Activated gamma-delta T cell treated with anti-CD3 and anti-CD28 coated beads, Interleukin-2, amount 50 U/mL, for 16 hours (primary cell): ENCODE measurements at places on chromosomes 4 and X.

DNA sequence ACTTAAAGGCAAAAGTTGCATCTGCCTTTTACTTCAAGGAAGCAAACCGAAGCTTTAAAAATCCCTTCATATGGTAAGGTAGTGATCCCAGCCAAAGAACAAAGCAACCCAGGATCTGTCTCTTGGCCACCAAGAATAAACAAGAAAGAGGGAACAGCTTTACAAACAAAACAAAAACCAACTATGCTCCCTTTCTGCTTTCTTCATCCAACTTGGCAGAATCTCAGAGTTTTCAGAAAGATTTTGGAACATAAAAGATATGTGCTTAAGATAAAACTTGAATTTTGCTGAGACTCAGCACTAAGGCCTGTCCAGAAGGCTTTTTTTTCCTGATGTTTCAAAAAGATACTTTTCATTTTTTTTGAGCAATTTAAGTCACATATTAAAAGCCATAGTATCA lies 94.0 kb downstream of the COL4A6 start:
- DNase-seq, result no peak

DNA sequence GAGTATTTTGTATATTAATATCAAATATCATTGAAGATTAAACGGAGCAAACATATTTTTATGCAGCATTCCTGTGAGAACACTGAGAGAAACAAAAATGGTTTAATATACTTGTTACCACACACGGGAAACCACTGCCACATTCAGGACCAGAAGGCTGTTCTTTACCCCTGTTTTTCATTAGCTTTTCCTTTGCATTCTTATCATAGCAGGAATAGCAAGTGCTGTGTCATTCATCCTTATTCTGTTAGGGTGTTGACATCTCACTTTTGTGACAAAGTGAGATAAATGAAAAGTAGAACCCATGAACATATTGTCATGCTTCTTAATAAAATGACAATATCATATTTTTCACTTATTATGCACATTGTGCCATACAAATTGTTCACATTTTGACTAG lies 212.4 kb upstream of the NDST4 start:
- no peak for DNase-seq

GRCh38 chrX:77422891-77423648 lies 24.1 kb upstream of the FGF16 start:
- no peak for DNase-seq

DNA sequence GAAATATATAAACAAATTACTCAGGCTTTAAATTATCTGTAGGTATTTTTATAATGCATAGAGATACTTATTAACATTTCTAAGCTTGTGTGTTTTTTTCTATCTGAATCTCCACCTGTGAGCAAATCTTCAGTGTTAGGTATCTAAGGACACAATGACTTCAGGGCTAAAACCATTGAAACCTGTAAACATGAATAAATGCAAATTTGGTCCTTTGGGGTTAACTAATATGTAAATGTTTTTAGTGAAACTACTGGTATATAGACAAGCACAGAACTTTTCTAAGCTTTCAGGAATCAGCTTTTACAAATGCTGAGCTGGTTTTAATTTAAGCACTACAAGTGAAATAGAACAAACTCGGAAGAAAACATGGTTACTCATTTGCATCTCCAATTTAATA lies 147.9 kb downstream of the FBXO8 start:
- no peak for DNase-seq

GRCh38 chr4:161555689-161556660 lies 607.8 kb downstream of the FSTL5 start:
- no peak for DNase-seq

DNA sequence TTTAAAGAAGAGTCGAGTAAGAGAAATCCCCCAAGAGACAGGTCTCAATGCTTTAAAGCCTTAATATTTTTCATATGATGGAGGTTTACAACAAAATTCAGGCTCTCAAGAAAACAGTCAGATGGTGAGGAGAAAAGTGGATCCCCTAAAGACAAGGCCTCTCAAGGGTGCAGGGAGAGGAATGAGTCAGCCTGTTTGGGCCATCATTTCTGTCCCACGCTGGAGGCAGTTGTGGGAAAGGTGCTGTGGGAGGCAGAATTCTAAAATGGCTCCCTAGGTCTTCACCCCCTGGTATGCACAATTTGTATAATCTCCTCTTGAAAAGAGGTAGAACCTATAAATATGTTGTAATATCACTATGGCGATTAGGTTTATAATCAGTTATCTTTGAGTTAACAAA lies 4.6 kb upstream of the TIFA start:
- DNase-seq, result no peak

DNA sequence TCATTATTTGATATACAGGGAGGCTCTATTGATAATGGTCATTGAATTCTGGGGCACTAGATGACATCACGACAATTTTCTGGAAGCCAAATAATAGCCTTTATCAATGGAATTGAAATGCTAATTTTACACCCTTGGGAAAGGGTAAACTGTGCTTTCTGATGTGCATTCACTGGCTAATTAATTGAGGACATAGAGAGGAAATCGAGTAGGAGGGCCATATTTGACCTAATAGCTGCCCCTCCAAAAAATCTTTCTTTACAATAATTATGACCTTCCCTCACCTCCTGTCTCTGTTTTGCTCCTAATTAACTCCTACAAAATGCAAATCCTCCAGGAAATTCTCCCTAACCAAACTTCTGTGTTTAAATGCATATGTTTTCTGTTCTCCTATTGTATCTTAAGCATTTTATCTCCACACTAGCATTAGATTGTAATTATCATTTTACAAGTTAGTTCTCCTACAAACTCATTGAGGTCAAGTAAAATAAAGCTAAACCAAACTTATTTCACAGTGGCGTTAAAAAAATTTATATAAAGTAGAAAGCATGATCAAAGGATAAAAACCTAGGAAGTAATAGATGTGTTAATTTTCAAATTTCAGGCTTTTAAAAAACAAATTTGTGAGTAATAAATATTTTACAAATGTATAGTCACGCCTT lies 1414.0 kb upstream of the AGA start:
- DNase-seq, result no peak

DNA sequence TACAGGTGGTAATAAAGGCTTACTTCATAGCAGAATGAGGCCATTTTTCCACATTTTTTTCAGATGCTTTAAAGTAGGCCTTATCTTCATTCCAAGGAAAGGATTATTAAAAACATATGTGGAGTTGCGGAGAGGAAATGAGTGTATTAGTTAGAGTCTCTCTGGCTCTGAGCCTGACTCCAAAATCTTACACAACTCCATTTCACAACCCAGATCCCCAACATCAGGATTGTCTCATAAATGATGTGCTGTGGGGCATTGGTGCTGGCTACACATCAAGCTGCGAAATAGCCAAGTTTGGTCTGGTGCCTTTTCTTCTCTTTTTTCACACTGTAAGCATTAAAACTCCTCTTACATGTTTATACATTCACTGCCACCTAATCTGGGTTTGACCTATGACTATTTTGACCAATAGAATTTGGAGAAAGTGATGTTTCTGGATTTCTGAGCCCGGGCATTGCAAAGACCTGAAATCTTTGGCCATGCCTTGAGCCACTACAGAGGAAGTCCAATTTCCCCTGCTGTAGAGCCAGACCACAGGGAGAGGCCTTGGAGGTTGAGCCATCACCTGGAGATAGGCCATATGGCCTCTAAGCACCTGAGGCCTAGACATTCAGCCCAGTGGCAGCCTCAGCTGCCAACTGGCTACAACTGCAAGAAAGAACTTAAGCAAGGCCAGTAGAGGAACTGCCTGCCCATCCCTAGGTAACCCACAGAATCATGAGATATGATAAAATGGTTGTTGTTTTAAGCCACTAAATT lies 16.7 kb upstream of the SOD3 start:
- DNase-seq, result no peak

GRCh38 chr4:105710678-105711077 lies 2.1 kb downstream of the GSTCD start:
- no peak for DNase-seq

GRCh38 chr4:54898056-54898562 lies 227.3 kb downstream of the KDR start:
- no peak for DNase-seq

GRCh38 chrX:66717926-66718325 lies 79.0 kb upstream of the EDA2R start:
- DNase-seq, result no peak

DNA sequence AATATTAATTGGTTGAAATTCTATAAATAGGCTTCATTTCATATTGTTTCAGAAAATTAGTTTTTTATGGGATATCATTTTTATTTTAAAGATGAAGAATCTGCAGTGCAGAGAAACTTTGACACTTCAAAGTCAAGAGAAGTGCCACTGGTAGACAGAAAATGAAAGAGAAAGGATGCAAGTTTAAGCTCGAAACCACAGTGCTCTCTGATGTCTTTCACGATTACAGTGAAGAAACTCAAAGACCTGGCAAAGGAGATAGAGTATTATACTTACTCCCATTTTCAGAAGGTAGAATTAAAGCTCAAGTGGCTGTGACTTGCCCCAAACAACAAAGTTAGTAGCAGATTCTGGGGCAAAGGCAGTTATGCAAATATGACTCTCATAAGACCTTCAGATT lies 745.4 kb downstream of the TECRL start:
- DNase-seq, result no peak
